ENCODE measurements at places on chromosomes 2 and 18. TPM values are rescaled to one million over a fixed set of nuclear protein-coding genes. Genes with fewer than 3 reads are reported as not detected.

- DNase-seq: peak; percentile 85
Measured at GRCh38 chr2:152549423-152549822, 167.8 kb downstream of the PRPF40A start.

- DNase-seq: no peak
Measured at GRCh38 chr2:222375798-222376197, 48.5 kb upstream of the SGPP2 start.

DNA sequence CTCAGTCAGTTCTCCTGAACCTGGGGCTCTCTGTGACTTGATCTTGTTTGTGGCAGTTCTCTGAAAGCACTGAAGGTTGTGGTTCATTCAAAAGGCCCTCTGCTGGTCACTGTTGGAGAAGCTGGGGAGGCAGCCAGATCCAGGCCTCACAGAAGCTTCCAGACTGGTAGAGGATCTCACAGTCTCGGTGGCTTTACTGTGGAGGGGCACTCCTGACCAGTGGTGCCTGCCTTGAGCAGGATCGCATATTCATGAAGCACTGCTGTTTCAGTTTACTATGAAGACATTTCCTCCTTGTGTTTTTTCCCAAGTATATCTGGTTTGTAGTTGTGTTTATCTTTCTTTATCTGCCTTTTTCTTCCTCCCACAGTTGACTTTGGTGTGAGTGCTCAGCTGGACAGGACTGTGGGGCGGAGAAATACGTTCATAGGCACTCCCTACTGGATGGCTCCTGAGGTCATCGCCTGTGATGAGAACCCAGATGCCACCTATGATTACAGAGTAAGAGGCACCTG is 133.9 kb downstream of the MAP4K4 start:
- peak; percentile 77 for DNase-seq

GRCh38 chr18:25898965-25899364 is 191.4 kb downstream of the SS18 start:
- peak; percentile 35 for DNase-seq

GRCh38 chr2:116706396-116706795 is 1108.1 kb upstream of the DDX18 start:
- DNase-seq: no peak

DNA sequence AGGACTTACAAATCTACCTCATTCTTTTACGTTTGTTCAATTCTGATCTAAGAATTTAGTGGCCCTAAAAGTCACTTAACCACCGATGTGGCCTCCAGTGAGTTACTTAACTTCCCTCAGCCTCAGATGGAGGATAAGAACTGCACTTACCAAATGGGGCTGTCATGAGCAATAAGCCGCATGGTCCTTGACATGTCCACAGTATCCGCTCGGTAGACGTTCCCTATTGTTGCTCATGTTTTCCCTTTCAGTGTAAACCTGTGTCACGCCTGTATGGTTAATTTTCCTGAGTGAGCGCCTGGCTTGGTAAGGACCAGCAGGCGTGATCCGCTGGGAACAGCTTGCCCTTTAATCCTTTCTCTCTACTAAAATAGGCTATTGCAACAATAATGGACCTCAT is 20.3 kb downstream of the SEC11C start:
- no peak for DNase-seq

TUBA3E gene
- total RNA-seq: not detected

CFAP53 gene
- 0.36 TPM for total RNA-seq

LAMA1 gene
- total RNA-seq: 0.98 TPM

DNA sequence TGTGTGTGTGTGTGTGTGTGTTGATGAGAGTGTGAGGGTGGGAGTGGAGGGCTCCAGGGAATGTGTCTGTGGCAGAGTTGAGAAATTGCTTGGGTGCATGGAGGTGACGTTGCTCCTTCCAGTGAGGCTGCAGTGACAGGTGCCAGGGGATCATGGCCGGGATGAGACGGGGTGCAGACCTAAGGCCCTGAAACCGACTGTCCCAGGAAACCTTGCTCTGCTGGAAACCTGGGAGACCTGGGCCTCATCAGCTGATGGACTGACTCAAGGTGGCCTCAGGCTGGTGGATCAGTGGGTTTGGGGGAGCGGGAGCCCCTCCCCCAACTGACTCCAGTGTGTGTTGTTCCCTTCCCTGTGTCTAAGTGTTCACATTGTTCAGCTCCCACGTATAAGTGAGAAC is 56.6 kb downstream of the INHBB start:
- no peak for DNase-seq

NTSR2 gene
- total RNA-seq: not detected

DNA sequence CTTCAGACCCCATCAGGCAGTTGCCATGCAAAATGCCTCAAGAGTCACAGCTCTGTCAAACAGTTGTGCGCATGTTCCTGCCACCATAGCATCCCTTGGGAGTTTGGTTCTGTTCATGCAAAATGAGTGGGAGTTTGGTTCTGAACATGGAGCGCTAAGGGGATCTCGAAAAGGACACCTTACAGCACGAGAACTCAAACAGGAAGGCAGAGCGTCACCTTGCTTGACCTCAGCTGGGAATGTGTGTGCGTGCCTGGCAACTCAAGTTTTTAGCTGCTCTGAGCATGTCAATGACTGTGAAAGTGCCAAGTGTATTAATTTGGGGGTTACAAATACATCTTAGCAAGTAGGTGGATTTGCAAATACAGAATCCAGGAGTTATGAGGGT is 16.6 kb downstream of the MALL start:
- no peak for DNase-seq

- DNase-seq: no peak
Measured at GRCh38 chr18:78102135-78102534, 852.5 kb downstream of the GALR1 start.

DNA sequence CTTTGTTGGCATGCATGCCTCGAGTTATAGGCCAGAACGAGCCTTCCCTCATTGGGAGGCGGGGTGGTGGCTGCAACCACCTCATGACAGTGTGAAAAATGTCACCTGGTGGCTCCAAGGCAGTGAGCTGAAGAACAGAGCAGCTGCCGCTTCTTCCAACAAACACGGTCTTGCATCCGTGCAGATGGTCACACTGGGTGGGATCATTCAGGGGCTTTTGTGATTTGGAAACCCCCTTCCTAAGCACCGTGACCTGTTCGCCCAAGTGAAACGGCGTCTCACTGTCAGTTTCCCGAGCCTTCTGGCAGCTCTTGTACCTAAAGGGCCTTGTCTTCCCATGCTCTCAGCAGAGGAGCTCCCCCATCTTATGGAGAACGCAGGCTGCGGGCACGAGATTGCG is 159.7 kb downstream of the NAPG start:
- DNase-seq: no peak

RIT2 gene
- not detected for total RNA-seq

GRCh38 chr2:226647621-226648518 is 151.8 kb downstream of the IRS1 start:
- DNase-seq: no peak

- DNase-seq: no peak
Measured at GRCh38 chr2:30223413-30223874, 7.9 kb upstream of the LBH start.

TPGS2 gene
- total RNA-seq: 207 TPM

ATOH8 gene
- total RNA-seq: 7.2 TPM

DNA sequence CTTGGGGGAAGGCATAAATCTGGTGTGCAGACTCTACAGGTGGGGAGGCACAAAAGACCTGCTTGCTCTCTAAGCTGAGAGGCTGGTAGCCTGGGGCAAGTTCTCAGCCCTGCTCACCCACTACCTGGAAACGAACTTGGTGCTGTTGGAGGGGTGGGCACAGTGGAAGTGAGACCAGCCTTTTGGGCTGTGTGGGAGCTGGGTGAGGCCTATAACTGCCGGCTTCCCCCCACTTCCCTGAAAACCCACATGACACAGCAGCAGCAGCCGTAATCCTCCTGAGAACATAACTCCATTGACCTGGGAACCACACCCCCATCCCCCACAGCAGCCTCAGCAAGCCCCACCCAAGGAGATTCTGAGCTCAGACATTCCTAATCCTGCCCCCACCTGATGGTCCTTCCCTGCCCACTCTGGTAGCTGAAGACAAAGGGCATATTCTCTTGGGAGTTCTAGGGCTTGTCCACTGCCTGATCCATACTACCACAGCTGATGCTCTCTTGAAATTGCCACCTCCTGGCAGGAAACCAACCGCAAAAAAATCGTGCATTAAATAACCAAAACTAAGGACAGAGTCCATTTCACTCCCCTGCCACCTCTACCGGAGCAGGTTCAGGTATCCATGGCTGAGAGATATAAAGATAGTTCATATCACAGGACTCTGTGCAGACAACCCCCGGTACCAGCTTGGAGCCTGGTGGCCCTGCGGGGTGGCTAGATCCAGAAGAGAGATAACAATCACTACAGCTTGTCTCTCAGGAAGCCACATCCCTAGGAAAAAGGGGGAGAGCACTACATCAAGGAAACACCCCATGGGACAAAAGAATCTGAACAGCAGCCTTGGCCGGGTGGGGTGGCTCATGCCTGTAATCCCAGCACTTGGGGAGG is 178.1 kb downstream of the NDUFA10 start:
- DNase-seq: no peak

- peak; percentile 14 for DNase-seq
Measured at GRCh38 chr2:27729198-27729597, 42.3 kb upstream of the MRPL33 start.

SLC19A3 gene
- not detected for total RNA-seq

DNA sequence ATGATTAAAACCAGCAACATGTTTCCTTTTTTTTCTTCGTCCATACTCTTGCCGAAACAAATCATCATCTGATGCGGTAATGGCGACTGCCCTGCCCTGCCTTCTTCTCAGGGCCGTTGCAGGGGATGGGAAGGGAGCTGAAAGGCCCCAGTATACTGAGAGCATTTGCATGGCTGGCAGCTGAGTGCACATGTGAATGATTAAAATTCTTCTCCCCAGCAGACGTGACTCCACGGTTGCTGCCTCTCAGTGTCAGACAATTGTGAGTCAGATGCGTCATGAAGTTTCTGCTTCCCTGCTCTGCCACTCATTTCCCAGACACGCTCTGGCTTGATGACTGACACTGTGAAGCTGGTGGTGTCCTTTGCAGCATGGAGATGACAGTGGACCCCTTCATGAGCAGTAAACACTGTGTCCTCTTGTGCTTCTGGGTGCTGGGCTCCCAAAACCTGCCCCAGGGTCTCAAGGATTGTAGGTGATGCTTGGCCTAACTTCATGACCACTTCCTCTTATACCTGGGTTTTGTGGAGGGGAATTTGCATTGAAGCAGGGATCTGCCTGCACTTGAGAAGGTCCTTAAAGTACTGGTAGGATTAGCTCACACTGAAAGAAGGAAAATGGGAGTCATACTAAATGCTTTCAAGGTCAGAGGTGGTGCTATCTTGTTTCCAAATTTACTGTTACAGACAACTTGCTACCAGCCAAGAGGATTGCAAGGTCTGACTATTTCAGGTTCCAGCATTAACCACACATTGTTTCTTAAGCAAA is 222.5 kb upstream of the COPS8 start:
- DNase-seq: peak; percentile 94

GRCh38 chr2:113686537-113686936 is 59.5 kb downstream of the RABL2A start:
- no peak for DNase-seq

GRCh38 chr2:196918927-196919326 is 7.6 kb downstream of the PGAP1 start:
- DNase-seq: no peak

BCL11A gene
- not detected for total RNA-seq

DNA sequence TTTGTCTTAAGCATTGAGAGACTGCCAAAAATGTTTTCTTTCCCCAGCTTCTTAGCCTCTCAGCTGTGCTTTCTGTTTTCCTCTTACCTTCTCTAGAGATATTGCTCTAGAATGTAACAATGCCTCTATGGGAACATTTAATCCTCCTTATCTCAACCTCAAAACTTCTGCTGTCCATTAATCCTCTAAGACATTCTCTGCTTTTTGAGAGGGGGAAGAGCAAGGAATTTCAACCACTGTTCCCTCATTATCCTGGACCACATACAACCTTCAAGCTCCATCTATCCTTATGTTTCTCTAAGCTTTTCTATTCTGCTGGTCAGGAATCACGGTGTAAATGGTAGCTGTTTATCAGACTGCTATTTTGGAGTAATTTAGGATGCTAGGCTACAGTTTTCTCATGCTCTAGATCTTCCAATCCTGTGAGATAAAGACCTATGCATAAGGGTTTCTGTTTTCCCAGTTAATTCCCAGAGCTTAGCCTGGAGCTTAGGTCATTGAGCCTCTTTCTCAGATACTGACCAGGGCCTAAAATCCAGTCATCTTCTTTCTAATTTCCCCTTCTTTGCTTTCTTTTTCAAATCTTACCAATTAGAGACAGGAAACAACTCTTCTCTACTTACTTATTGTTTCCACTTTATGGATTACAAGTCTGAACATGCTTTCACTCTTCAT is 282.0 kb downstream of the CALCRL start:
- no peak for DNase-seq

LRP1B gene
- not detected for total RNA-seq

GRCh38 chr2:219430633-219431615 is 3.7 kb upstream of the SPEG start:
- peak; percentile 77 for DNase-seq

DNA sequence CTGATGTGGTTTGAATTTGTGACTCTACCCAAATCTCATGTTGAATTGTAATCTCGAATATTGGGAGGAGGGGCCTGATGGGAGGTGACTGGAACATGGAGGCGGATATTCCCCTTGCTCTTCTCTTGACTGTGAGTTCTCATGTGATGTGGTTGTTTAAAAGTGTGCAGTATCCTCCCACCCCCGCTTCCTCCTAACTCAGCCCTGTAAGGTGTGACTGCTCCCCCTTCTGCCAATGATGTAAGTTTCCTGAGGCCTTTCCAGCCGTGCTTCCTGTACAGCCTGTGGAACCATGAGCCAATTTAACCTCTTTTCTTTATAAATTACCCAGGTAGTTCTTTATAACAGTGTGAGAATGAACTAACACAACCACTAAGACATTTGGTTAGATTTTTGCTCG is 458.4 kb downstream of the THSD7B start:
- peak; percentile 25 for DNase-seq

- peak; percentile 22 for DNase-seq
Measured at GRCh38 chr2:163182764-163183354, 344.3 kb upstream of the KCNH7 start.

DNA sequence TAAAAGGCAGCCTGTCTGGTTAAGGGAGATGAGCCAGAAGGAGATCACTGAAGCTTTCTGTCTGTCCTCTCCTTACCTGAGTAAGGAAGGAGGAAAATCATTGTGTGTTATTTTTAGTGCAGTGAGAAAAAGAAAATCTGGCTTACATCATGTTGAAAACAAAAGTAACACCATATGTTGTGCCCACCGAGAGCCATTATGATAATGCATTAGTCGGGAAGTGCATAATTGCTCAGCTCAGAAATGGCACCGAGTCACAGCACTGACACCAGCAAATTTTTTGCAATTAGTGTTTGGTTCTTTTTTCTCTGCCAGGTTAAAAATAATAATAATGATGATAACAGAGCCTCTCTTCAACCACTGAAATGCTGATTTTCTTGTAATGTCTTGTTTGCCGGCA is 46.6 kb downstream of the HNMT start:
- no peak for DNase-seq

TPRKB gene
- total RNA-seq: 165 TPM

All from RPMI7951 (cell line).